Natural killer cell treated with Interleukin-12 subunit alpha and Interleukin-12 subunit beta and Interleukin-15 and Interleukin-18, amount 100 ng/mL, for 72 hours (primary cell): ENCODE measurements at places on chromosomes 7 and 10.
A peak's percentile ranks its signal among the peaks of the same experiment; 100 is the strongest.

DNA sequence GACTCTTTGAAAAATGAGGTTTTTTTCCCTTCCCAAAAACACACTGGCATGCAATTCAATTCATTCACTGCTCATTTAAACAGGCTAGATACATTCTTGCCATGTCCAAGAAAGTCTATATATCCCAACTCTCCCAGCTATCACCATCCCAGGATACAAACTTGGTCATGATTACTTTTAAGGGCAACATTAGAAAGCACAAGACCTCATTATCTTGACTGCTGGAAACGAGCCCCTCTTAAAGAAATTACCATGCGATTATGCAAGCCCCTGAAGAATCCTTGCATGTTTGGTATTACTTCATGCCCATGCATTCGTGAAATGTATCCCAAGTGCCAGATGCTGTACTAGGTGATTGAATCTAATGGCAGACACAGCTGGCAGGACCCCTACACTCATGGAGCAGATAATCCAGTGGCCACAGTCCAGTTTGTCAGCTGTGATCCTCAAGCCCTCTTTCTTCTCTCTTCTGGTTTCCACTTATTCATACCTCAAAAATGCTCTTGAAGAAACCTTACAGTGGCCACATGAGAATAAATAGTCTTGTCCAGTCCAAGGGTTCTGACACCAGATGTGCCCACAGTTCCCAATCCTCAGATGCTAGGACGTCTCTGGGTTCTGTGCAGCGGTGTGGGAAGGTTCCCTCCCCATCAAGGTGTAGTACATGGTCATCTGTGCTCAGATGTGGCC lies 103.7 kb upstream of the HABP2 start:
- no peak for DNase-seq

- DNase-seq: no peak
Measured at GRCh38 chr7:79952399-79952798, 182.2 kb upstream of the GNAI1 start.

DNA sequence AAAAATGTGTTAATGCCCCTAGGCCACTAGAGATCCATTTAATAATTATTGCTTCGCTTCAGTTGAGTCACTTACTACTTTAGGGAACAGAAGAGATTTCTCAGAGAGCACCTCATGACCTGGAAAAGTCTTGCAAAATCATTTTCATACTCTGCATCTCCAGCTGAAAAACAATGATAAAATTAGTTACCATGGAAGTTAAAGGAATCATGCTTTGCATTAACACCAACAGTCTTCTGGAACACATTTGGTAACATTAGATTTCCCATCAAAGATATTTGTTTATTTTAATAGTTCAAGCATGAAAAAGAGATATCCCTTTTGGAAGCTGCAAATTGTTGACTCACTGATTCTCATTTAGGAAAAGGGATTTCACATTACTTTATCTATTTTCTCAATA lies 1.8 kb upstream of the STEAP2 start:
- no peak for DNase-seq

- no peak for DNase-seq
Measured at GRCh38 chr7:65001291-65001814, 5.1 kb downstream of the ERV3-1 start.

DNA sequence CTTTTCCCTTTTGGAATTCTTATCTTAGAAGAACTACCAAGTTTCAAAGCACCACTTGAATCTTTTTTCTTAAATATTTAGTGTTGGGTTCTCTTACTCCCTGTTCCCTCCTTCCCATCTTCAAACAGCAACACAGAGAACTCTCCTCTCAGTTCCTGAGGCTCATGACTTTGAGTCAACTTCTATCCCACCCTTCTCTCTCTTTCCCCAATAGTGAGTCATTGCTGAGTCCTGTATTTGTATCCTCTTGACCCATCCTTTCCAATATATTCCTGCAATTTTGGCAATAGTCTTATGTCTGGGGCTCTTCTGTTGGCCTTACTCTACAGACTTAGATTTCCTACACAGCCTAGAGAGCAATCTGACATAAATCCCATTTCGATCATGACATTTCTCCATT lies 20.8 kb upstream of the JCAD start:
- no peak for DNase-seq

DNA sequence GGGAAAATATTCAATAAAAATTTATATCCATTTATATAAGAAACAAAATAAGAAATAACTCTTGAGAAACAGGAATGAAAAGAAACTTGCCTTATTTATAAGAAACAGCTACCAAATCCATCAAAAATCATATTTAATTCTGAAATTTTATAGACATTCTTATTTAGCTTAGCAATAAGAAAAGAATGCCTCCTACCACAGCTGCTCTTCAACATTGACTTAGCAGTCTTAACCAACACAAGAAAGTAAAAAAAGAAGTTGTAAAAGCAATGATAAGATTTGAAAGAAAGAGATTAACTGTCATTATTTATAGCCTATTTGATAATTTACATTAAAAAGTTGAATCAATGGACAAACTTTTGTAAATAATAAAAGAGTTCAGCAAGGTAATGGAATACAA lies 212.8 kb downstream of the ZNF365 start:
- DNase-seq: no peak

DNA sequence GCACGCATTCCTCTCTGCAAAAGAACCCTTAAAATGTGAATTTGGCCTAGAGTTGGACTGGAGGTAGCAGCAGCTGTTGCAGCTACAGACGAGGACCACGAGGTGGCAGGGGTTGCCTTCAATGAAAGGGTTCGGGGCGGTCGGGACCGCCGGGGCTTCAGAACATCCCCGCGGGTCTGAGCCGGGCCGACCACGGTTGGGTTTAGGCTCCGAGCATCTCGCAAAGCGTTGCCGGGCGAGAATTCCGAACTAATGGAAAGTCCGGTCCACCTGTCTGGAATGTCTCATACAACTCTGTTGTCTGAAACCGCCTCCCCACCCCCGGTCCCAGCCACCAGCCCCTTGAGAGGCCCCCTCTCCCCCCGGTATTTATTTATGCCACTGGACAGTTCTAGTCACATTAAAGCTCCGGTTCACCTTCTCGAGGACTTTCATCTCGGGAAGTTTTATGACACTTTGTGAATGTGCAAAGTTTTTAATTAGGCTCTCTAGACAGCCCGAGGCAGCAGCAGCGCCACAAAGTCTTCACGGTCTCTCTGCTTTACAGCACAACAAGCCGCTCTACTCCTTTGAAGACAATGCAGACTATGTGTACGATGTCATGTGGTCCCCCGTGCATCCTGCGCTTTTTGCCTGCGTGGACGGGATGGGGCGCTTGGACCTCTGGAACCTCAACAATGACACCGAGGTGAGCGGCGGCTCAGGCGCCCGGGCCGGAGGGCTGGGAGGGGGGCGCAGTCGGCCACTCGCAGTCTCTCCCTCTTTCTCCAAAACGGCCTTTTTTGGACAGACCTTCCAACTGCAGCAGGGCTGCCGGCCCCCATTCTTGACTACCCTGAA lies 246.2 kb downstream of the SLC25A13 start:
- no peak for DNase-seq

DNA sequence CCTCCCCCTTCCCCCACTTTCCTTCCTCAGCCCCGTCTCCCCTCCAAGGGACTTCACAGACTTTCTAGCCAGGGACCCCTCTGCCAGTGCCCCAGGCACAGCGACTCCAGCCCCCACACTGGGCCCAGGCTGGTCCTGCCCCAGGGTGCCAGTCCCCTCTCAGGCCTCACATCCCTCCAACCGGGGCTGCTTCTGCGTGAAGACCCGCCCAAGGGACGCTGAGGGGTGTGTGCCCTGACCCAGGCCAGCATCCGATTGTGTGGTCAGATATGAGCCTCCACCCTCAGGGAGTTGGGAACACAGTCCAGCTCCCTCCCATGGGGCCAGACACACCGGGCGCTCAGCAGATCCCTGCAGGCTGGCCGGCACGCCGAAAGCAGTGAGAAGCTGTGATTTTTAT lies 97.0 kb downstream of the MICALL2 start:
- DNase-seq: no peak

- DNase-seq: no peak
Measured at GRCh38 chr10:34655286-34656170, 159.6 kb downstream of the PARD3 start.

DNA sequence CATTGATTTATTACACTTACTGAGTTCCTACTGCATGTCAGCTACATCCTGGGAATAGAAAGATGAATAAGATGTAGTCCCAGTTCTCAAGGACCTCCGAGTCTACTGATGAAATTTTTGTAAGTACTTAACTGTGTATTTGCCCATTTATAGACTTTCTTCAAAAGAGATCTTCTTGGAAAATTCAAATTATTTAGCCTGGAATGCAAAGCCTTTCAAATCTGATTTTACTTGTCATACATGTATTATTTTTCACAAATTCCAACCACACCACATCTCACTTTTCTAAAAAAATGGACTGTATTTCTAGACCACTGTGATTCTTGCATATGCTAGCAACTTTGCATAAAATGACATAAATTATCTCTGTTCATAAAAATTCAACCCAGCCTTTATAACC lies 581.3 kb downstream of the ATRNL1 start:
- DNase-seq: no peak

- DNase-seq: no peak
Measured at GRCh38 chr10:126212738-126213137, 175.5 kb downstream of the ADAM12 start.

DNA sequence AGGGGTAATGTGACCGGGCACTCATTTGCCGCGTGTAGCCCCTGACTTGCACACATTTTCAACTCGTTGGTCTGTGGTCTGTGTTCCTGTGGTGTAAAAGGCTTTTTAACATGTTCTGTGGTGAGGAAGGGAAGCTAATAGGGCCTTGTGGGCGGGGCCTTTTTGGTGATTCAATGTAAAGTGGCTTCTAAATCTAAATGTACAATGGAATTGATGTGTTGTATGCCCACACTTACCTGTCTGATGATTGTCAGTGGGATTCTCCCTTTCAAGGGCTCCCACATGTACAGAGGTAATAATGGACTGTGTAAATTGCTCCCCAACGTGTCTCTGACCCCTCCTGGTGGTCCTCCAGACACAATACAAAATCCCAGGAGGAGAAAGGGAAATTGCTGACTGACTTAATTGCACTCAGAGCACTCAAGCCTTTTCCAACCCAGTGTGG lies 43.1 kb upstream of the GATAD1 start:
- peak; percentile 79 for DNase-seq

DNA sequence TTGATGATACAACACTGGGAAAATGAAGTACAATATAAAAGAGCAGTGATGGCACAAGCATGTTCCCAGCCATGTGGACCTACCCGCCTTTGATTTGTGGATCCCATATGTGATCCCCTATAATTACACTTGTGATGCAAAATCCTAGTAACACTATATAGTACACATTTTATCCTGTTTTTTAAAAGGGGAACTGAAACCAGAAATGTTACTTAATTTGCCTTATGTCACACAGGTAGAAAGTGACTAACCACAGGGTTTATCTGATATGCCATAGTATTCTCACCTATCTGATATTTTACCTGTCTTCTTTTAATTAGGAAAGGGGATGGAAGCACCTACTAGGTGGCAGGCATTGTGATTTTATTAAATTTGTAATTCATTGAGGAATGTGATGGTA lies 35.0 kb downstream of the ARMC3 start:
- DNase-seq: no peak

DNA sequence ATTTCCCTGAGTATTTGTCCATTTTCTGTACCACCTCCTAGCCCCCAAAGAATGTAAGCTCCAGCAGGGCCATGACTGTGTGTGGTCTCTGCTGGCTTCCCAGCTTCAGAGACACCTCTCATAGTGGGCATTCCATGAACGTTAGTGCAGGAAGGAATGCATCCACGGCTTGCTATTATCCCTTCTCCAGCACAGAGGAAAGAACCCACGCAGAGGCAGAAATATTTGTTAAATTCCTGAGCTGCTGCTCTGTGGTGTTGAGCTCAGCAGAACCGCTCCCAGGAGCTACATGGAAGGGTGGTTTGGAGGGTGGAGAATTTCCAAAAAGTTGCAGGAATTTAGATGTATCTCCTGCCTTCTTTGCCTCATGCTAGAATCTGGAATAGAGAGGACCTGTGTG lies 275.2 kb downstream of the POU6F2 start:
- DNase-seq: no peak

GRCh38 chr7:134782121-134782623 lies 2.7 kb downstream of the CALD1 start:
- DNase-seq: no peak

DNA sequence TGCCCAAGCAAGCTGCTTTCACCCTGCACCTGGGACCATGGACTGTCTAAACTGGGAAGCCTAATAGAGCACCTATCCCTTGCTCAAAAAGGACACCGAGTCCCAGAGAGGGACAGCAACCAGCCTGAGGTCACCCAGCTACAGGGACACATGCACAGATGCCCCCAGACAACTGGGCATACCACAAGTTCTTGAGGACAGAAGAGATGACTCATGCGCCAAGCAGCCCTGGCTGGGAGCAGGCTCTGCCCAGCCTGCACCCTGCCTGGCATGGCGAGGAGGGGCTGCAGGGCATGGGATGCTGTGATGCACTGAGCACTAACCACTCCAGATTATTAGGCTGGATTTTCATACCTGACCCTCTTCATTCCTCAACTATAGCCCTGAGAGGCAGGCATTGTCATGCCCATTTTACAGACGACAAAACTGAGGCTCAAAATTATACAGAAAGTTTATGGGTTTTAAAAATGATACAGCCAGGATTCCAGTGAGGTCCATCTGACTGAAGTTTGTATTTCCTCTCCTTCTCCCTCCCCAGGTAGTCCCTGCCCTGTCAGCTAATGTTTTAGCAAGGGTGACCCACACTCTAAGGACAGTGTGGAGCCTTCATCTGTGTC lies 289.3 kb upstream of the ZMIZ1 start:
- no peak for DNase-seq

GRCh38 chr7:135355377-135356048 lies 121.9 kb downstream of the STRA8 start:
- DNase-seq: no peak

- DNase-seq: no peak
Measured at GRCh38 chr7:135188298-135188984, 17.9 kb upstream of the CYREN start.

DNA sequence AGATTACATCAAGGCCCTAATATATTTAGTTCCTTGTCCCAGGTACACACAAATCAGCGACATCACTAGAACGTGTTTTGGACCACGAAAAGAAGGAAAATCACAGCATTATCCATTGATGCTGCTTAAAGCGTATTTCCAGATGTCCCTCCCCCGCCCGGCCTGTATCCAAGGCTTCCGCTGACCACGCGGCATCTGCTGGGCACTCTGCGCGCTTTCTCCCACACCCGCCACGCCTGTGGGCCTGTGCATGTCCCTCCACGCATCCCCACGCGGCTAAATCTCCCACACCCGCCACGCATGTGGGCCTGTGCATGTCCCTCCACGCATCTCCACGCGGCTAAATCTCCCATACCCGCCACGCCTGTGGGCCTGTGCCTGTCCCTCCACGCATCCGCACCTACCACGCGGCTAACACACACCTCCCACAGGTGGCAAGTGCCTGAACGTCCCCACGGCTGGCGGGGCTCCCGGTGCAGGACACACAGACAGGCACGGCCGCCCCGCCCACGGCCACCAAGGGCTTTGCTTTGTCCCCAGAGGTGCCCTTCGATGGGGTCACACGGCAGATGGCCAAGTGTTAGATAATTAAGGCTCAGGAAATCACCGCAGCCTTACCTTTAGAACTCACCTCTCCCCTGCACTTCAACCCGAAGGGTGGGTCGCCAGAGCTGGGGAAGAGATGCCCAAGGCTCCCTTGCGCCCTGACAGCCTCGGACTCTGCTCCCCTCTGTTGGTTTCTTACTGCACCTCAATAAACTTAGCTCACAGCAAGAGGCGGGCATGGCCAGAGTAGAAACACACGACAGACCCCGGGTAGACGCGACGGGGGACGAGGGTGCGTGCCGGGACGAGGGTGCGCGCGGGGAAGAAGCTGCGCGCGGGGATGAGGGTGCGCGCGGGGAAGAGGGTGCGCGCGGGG lies 49.5 kb downstream of the DIP2C start:
- no peak for DNase-seq

GRCh38 chr10:75932921-75933320 lies 501.5 kb downstream of the LRMDA start:
- DNase-seq: no peak
